RPMI7951 (cell line): ENCODE measurements at places on chromosomes 5 and 9. TPM values are rescaled to one million over a fixed set of nuclear protein-coding genes. Genes with fewer than 3 reads are reported as not detected.

- DNase-seq = peak; percentile 6
Measured at GRCh38 chr5:84228266-84228665, 156.4 kb downstream of the EDIL3 start.

Gene SPOCK1
- 37.9 and 58.9 TPM in 2 replicates for total RNA-seq

GRCh38 chr9:125430161-125431011 lies 168.8 kb downstream of the GAPVD1 start:
- DNase-seq = no peak

DNA sequence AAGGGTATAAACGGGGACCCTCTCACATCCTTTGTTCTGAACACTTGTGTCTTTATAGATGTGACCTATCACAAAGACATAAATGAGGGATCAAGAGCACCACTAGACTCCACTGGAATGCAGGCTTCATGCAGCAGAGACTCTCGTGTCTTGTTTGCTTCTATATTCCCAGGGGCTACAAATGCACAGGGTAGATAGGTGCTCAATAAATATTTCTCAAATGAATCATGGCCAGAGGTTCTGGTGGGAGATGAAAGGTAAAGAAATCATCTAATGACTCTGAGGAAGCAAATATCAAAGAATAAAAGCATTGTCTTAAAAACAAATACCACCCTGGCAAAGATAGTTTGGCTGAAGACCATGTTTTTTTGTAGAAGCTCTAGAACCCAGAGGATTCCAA lies 6.6 kb downstream of the SLC36A3 start:
- no peak for DNase-seq

GRCh38 chr5:60018091-60018490 lies 124.6 kb upstream of the PDE4D start:
- no peak for DNase-seq

- no peak for DNase-seq
Measured at GRCh38 chr9:16813838-16814237, 56.6 kb downstream of the BNC2 start.

- peak; percentile 9 for DNase-seq
Measured at GRCh38 chr5:166436872-166437271, 1854.6 kb upstream of the WWC1 start.

DNA sequence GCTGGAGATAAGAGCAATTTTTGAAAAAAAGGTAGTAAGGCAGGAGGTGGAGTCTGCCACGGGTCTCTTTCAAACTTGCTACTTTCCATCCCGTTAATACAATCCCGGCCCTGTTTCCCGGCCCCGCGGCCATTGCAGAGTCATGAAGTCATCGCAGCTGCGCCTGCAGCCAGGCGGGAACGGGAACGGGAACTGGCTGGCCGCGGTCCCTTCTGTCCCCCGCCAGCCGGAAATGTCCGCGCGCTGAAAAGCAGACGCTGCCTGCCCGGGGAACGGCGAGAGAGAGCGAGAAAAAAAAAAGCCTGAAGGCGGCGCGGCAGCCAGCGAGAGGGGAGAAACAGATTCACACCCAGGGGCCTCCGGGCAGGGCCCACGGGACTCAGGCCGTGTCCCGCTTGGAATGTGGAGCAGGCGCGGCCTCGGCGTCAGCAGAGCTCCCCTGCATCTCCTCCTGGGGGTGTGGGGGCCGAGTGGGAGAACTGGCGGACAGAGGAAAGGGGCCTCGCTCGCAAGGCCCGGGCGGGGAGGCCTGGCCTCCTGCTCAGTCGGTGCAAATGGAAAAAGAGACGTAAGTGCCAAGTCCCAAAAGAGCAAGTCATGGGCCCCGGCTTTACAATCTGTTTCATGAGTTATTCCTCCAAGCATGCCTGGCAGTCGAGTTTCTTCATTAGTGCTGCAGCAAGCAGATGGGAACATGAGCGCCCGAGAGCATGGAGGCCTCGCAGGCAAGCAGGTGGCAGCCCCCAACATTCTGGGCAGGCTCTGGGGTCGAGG lies 201.2 kb upstream of the GAS1 start:
- DNase-seq = peak; percentile 59

GRCh38 chr5:5752844-5753243 lies 330.4 kb downstream of the ICE1 start:
- DNase-seq = no peak

DNA sequence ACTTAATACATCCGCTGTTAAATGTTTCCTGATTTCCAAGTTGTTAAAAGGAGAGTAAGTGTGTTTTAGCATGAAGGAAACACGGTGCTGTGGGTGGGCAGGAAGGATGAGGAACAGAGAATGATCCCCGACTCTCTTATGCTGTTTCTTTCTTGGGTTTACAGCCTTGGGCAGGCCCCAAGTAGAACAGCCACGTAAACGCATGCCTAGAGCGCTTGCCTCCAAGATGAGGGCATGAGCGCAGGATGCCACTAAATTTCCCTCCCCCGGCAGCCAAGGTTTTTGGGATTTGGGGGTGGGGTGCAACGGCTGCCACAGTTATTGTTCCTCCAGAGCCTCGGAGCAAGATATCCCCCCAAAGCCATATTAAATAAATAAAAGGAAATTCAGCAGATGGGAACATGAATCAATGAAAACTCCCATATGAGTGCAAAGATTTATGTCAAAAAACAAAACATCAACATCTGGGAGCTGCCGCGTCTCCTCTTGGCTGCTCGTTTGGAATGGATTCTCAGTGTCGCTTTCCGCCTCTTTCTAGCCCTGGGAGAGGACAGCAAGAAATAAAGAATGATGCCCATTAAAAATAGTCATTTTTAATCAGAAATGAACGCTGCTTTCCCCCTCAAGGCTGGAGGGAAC lies 10.0 kb upstream of the DELE1 start:
- DNase-seq = no peak

DNA sequence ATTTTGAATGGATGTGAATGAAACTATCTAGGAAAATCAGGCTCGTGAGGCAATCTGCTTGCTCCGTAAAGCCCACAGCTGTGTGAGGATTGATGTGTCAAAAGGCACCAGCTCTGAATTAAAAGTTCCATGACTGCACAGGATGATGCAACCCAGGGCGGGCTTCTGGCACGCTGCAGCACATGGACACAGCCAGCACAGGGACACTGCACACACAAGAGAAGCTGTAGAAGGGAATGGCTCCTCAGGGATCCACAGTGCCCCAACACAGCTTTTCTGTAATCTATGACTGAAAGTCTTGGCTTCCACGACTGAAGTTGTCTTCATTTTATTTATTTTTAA lies 151.0 kb downstream of the GCNT1 start:
- DNase-seq = peak; percentile 26

GRCh38 chr5:53820802-53821171 lies 260.3 kb downstream of the NDUFS4 start:
- DNase-seq = no peak

GRCh38 chr9:98455256-98456155 lies 200.1 kb upstream of the TBC1D2 start:
- peak; percentile 63 for DNase-seq

Gene NANS
- 109 and 140 TPM in 2 replicates for total RNA-seq

- no peak for DNase-seq
Measured at GRCh38 chr9:109031241-109031640, 17.9 kb upstream of the CTNNAL1 start.

Gene MACIR
- 12.0 and 14.5 TPM in 2 replicates for total RNA-seq

GRCh38 chr9:137350696-137351584 lies 48.9 kb upstream of the NRARP start:
- DNase-seq = no peak

DNA sequence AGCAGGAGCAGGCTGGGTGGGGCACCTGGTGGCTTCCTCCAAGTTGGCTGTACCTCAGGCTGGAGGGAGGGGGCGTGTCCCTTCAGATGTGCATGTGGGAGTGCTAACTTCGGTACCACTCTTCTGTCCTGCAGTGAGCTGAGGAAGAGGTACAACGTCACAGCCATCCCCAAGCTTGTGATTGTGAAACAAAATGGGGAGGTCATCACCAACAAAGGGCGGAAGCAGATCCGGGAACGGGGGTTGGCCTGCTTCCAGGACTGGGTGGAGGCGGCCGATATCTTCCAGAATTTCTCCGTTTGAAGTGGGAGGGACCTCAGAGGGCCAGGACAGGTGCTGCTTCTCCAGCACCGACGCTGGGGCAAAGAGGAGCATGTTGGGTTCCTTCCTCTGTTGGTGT lies 9.3 kb downstream of the NXNL2 start:
- peak; percentile 18 for DNase-seq

DNA sequence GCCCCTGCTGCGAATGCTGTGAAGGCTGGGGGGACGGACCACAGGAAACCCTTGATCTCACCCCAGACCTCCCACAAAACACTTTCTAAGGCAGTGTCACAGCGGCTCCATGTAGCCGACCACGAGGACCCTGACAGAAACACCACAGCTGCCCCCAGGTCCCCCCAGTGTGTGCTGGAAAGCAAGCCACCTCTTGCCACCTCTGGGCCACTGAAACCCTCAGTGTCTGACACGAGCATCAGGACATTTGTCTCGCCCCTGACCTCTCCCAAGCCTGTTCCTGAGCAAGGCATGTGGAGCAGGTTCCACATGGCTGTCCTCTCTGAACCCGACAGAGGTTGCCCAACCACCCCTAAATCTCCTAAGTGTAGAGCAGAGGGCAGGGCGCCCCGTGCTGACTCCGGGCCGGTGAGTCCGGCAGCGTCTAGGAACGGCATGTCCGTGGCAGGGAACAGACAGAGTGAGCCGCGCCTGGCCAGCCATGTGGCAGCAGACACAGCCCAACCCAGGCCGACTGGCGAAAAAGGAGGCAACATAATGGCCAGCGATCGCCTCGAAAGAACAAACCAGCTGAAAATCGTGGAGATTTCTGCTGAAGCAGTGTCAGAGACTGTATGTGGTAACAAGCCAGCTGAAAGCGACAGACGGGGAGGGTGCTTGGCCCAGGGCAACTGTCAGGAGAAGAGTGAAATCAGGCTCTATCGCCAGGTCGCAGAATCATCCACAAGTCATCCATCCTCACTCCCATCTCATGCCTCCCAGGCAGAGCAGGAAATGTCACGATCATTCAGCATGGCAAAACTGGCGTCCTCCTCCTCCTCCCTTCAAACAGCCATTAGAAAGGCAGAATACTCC lies 84.7 kb downstream of the GOLPH3 start:
- no peak for DNase-seq

- no peak for DNase-seq
Measured at GRCh38 chr5:39584927-39585326, 160.1 kb upstream of the DAB2 start.

- no peak for DNase-seq
Measured at GRCh38 chr5:51185850-51186329, 197.4 kb upstream of the ISL1 start.

DNA sequence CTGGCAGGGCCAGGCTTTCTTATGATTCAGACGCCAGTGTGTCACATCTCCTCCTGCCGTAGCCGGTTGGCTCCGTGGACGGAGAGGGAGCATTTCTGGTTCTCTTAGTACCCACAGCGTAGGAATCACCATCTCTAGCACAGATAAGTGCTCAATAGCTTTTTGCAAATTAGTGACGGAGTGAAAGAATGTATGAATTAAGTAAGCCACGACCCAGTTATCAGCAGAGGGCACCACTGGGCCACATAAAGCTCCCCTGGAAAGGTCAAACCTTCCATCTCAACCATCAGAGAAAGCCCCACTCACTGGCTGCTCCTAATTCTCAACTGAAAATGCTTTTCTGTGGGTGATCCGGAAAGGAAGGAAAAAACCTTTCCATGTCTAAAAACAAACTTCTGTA lies 317.0 kb upstream of the ADCY2 start:
- DNase-seq = no peak

GRCh38 chr9:79877943-79878602 lies 306.3 kb downstream of the TLE4 start:
- DNase-seq = no peak

DNA sequence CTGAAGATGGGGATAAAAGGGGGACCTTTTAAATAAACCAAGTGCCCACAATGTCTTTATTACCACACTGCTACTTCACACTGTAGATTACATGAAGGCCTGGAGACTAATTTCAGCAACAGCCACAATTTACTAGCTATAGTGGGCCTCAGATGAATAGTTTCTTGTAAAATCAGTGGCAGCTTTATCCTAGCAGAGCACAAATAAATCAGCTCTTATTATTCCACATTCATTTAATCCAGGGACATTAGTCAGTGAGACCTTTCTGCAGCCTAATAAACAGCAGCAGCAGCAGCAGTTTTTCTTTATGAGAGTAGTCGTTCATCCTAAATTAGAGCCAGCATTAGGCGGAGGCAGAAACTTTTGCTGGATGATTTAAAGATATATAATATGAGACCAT lies 542.3 kb downstream of the PSAT1 start:
- no peak for DNase-seq
